ENCODE measurements at places on chromosomes 3 and 15.

DNA sequence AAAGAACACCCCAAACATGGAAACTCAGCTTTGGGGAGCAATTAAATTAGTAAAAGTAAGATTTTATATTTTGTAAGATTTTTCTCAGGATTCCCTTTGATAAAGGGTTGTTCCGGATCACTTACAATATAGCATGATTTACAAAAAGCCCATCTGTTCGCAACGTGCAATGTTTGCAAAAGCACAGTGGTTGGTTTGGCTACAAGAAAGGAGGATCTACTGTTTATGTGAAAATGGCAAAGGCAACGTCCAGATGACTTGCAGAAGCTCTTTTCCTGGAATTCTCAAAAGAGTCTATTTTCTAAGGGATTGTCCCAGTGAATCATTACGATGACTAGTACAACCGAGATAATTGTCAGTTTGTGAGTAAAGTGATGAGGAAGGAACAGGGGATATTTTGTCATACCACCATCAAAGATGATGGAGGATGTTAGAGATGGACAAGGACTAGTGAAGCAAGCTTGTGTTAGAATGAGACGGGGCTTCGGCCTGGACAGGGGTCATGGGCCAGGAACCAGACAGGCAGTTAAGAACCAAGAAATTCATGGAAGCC, 71.6 kb downstream of the CRYGS start:
- DNase-seq = no peak

- no peak for DNase-seq
Measured at GRCh38 chr15:59801649-59802048, 112.5 kb upstream of the BNIP2 start.

DNA sequence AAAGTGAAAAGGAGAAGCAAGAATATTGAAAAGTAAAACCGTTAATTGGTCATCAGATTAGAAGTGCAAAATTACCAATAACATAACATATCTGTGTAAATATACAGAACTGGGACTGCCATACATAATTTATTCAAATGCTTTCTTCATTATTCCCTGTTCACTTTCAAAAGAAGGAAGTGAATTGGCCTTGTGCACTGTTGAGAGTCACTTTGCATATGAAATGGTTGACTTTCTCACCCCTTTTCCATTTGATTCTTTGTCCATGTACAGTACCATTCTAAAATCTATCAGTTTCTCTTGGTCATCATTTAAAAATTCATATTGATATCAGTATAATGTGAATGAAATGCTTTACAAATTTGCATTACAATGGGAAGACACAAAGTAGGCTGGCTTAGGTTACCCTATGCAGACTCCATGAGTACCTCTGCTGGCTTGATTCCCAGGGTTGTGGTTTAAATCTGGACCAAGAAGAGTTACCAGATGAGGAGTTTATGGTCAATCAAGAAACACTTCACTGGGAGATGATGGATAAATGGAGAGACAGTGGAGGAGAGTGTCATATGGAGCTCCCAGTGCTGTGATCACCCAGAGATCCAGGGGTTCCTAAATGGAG, 210.9 kb upstream of the TOPAZ1 start:
- DNase-seq = no peak

DNA sequence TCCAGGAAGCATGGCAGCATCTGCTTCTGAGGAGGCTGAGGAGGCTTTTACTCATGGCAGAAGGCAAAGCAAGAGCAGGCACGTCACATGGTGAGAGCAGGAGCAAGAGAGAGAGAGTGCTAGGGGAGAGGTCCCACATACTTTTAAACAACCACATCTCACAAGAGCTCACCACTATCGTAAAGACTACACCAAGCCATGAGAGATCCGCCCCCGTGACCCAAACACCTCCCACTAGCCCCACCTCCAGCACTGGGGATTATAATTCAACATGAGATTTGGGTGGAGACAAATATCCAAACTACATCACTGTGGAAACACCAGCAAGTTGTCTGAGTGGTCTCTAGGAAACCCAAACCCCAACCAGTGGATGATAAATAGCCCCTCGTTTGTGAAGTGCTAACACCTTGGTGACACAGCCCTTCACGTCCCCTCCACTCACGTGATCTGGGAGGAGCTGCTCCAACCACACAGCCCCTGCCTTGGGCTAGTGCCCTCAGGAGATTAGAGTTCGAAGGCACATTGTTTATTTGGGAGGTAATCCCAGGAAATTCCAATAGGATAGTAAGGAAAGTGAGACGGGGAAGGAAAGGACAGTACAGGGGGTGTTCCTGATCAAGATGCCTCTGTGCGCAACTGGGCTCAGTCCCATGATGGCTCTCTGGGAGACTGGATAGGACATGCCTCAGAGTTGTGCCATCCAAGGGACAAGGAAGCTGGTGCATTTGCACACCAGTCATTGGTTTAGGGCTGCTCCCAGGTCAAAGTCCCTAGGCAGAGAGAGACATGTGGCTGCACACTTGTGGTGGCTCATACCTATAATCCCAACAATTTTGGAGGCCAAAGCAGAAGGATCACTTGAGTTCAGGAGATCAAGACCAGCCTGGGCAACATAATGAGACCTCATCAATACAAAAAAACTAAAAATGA, 80.6 kb upstream of the CTNNB1 start:
- DNase-seq = no peak

DNA sequence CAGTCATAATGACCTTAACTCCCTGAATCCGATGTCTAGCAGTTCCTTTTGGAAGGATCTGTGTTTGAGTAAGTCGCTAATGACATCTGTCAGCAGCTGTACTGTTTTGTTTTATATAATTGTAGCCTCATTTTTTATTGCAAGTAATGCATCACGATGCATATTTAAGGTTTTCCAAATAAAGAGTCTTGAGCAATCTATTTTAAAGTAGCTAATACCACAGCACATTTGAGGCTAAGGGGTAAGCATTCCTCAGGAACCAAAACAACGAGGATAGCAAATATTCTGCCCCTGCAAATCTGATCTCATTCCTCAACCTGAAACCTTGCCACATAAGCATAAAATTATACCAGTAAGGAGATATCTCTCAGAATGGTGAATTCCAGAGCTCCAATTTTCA, 98.7 kb downstream of the TBC1D5 start:
- DNase-seq = no peak
